ENCODE measurements at places on chromosomes 5 and 9.

DNA sequence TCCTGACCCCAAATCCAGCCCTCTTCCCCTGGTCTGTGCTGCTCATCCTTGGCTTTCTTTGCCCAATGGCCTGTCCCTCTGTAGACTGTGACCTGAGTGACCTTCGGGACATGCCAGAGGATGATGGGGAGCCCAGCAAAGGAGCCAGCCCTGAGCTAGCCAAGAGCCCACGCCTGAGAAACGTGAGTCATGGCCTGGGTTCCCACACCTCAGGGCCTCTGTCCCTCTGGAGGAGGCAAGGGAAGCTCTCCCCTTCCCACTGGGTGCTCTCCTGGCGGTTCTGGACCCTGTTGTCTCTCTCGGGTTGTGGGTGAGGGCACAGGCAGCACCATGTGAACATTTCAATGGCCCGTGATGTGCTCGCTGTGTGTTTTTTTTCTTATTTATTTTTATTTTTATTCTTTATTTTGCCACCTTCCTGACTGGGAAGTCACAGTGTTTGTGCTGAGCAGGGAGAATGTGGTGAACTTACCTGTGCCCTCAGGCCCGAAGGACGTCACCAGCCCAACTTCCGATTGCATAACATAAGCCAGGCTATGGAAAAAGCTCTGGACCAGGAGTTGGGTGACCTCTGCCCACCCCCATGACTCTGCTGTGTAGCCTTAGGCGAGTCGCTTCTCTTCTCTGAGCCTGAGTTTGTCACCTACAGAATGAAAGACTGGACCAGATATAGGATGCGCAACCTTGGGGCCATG, 29.5 kb downstream of the AFAP1L1 start:
- DNase-seq = no peak

GRCh38 chr9:121399883-121400607, 30.0 kb upstream of the STOM start:
- peak; percentile 85 for DNase-seq

DNA sequence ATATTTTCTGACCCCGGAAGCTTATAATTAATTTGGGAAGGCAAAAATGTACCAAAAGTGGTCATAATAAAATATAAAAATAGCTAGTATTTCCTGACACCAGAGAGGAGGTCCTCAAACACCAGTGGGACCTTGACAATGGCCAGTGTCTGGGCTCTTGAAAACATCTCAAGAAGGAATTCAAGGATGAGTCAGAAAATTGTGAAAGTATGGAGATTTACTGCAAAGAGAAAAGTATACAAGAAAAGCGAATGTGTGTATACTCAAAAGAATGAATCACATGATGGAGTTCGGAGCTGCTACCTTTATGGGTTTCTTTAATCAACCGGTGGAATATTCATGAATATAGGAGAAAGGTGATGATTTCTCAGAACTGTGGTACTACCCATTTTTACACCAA, 1709.0 kb upstream of the WWC1 start:
- DNase-seq = peak; percentile 10

DNA sequence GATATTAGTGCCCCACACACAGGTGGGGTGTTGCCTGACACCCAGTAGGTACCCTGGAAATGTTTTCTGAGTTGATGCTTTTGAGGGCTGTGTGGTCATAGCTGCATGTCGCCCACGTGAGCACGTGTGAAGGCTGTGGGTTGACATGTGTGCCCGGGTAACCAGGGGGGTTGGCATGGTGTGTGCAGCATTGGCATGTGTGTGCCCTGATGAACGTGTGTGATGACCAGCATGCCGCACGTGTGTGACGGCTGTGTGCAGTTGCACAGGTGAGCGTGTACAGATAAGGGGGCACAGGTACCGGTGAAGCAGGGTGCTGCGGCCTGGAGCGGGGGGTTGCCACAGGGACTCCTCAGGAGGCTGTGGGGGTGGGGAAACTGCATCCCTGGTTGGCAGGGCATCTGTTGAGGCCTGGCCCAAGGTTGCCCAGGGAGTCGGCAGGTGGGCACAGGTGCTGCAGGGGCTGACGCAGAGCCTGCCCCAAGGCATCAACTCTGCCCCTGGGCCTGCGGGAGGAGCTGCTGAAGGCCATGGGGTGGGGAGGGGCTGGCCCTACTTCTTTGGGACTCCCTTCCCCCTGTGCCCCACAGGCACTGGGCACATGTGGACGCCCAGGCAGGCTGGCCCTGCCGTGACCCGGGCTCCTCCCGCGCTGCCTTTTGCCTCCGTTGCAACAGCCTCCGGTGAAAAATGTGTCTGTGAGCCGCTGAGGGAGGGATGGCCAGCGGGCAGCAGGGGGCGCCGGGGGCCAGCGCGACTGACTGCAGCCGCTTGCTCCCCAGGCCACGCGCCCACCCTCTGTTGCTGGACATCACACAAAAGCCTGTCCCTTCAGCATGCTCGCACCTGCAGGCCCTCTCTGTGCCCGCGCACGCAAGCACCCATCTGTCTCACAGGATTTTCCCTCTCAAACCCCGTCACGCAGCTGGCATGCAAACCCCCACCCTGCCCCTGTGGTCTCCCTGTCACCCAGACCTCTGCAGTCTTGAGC, 2.2 kb downstream of the UNC5A start:
- DNase-seq = peak; percentile 14

DNA sequence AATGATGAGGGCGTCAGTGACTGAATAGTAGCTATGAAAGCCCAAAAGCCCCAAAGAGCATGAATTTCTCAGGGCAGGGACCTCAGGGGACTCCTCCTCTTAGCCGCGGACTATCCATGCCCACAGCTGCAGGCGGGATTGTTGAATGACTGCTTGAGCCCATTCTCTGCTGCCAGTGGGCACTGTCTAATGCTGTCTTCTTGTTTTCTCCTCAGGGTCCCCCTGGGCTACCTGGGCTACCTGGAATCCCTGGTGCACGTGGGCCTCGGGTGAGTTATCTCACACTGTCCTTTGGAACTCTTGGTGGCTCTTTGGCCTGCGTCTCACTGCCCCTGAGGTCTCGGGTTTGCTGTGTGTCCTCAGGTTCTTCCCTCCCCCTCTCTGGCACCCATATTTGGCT, 22.7 kb downstream of the COL27A1 start:
- no peak for DNase-seq

DNA sequence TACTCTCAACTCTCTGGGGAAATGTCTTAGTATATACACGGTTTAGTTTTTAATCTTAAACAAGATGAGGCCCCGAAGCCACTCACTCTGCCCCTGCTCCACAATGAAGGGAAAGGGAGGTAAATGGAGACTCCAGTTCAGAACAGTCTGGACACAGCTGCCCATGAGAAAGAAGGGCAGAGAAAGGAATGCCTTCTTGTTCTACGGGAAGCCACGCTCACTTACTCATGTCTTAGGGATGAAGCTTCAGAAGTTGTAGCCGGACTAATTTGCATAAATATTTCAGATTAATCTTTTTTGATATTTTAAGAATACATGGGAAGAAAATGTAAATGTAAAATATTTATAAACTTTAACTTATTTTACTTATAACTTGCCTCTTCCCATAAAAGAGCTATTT, 94.0 kb downstream of the COL23A1 start:
- no peak for DNase-seq

DNA sequence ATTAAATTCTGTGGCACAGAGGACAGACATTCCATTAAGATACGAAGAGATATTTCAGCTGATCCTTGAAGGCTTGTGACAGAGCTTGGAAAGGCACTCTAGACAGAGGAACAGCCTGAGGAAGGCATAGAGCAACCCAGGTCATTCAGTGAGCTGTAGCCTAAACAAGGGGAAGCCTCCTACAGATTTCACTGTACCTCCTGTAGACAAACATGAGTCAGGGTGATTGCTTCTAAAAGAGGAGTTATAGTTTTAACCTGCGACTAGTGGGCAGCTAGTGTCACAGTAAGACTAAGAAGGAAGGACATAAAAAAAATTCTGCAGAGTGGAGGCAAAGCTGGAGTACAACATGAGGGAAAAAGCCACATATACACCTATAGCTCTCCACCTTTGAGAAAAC, 43.5 kb upstream of the ANKDD1B start:
- peak; percentile 61 for DNase-seq

- no peak for DNase-seq
Observed at GRCh38 chr9:31783491-31783890, 601.0 kb upstream of the ACO1 start.

DNA sequence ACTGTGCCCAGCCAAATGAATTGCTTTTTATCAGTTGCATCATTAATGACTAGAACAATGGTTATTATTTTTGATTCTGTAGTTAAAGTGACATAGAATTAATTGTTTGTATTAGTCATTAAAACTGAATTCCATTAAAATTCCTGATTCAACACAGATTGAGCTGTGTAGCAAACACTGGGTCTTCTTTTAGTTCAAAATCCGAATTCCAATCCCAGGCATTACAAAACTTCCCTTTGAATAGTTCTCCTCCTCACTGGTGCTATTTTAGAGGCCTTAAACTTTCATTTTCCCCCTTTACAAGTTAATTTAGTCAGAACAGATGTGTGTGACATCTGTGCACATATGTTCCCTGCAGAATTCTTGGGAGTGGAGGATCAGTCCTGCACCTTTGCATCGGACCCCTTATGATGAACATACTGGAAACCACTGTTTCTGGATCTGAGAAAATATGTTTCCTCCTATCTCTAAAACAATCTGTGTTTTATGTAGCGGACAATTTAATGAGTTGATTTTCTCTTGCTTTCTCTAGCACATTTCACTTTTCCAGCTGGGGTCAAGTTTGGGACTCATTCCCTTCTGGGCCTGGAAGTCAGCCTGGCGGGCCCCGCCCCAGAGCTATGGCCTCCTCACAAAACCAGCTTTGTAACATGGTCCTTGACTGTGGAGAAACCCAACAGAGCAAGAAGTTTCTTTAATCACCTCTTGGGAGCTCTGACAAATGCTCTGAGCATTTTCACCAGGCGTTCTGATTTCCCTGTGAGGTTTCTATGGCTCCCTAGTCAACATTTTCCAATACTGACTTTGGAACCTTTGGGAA, 87.9 kb upstream of the MAMDC2 start:
- DNase-seq = no peak

GRCh38 chr5:23994581-23995370, 487.4 kb downstream of the PRDM9 start:
- no peak for DNase-seq

- DNase-seq = no peak
Observed at GRCh38 chr5:115428676-115429075, 115.9 kb downstream of the FEM1C start.

- no peak for DNase-seq
Observed at GRCh38 chr5:43312699-43313034, 545 bp downstream of the HMGCS1 start.

- no peak for DNase-seq
Observed at GRCh38 chr5:170795154-170795553, 11.6 kb downstream of the GABRP start.

- DNase-seq = no peak
Observed at GRCh38 chr5:88657136-88657535, 225.8 kb downstream of the MEF2C start.

GRCh38 chr9:38315085-38315595, 77.4 kb upstream of the ALDH1B1 start:
- DNase-seq = no peak

DNA sequence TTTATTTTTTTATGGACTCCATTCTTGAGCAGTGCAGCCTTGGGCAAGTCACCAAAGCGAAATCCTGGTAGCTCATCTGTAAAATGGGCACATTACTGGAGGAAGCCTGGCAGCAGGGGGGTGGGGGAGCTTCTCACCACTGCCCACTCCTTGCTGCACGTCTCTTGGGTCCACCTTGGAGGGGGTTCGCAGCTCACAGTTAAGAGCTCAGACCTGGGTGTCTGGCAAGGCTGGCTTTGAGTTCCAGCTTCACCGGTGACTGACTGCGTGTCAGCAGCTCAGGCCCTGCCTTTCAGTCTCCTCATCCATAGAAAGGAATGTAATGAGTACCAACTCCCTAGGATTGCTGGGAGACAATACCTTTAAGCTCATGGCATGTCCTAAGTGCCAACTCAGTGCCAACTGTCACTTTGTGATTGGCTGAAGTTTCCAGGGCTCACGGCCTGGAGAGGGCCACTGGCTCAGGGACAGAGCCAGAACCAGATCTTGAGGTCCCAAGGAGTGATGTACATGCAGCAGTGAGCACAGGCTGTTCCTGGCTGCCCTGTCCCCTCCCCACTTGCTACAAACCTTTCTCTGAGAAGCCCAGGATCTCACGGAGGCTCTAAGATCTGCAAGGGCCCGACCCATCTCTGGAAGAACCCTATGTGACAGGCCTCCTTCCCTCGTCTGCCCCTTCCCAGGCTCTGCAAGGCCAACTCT, 72.9 kb downstream of the C9orf50 start:
- DNase-seq = no peak

- no peak for DNase-seq
Observed at GRCh38 chr9:16179566-16179965, 626.7 kb downstream of the CCDC171 start.

DNA sequence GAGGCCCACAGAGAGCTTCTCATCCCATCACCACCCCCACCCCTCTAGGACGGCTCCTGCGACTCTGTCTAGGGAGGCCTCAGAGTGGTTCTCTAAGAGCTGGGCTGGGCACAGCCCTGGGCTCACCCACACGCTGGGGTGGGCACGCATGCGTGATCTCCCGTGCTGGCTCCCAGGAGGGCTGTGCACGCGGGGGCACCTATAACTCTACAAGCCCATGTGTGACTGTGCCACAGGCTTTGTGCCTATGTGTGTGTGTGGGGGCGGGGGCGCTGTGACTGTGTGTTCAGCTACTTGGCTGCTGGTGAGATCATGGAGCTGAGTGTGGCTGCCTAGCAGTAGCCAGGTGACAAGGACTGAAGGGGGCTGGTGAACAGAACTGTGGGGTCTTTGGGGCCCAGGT, 32.2 kb downstream of the NDUFA8 start:
- no peak for DNase-seq

DNA sequence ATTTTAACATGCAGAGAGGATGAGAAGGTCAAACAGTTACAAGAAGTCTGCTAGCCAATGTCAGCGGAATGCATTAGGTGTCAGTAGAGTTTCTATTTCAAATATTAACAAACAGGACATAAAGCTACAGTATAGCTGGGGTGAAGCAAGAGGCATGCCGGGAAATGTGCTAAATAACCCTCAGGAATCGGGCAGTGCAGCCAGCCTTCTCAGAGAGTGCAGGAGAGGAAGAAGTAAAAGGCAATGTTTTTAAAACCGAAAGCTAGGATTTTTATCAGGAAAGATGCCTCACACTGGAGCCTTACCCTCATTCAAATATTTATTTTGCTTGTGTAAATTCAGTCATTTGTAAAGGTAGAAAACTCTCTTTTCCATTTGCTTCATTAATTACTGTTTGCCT, 59.1 kb upstream of the SH3GL2 start:
- DNase-seq = peak; percentile 4

DNA sequence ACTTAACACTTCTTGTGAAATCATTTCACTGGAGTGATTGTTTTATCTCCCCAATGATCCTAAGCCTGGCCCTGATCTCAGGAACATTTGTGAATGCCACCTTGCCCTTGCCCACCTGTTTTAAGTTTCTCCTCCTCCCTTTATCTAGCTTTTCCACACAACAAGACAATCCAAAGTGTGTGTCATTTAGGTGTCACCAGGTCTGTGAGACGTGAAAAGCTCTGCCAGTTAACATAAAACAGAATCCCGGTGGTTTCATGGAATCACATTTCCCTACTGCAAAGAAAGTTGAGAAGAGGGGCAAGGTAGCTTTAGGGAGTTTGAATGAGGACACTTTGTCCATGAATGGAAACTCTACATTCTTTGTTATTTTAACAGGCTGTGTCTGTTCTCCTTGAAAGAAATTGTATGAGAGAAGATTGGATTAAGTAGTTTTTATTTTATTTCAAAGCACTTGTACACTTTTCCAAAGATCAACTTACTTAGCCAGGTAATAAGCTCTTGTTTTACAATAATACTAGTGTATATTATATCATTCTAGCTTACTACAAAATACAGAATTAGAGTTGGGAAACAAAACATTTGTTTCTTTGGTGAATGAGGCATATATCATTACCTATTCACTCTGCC, 239.0 kb downstream of the ISL1 start:
- no peak for DNase-seq

All from fibroblast of mammary gland (primary cell).